GM04503 (cell line): ENCODE measurements at places on chromosomes 3 and 15.

DNA sequence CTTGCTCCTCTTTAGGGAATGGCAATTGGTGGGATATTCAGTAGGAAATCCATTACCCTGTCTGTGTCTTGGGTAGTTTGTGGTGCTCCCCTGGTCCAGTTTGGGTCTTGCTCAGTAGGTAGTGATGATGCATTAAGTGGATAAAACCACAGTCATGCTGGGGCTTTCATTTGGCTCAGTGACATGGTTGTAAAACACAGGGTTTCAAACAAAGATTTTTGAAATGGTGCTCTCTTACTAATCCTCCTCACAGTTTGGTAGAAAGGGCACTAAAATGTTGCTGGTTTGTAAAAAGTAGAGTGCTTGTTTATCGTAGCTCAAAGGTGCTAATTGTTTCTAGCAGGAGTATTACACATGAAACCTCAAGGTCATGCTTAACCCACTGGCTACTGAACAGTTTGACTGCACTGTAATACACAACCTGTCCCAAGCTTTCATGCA lies 22.9 kb downstream of the BBX start:
- DNase-seq: no peak

DNA sequence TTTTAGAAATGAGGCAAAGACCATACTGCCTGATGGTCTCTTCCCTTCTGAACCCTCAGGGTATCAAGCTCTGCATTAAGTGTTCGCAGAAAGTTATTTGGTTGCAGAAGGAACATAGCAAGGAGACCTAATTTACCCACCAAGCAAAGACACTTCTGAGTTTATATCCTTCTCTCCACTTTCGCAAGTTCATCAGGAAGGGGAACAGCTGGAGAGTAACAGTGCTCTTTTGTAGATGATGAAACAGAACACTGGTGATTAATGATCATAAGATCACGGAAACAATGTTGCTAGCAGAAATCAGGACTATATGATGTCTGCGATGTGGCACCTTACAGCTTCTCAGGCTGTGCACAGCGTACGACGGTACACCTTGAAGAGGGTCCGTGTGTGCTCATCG lies 62.1 kb downstream of the NCEH1 start:
- no peak for DNase-seq

DNA sequence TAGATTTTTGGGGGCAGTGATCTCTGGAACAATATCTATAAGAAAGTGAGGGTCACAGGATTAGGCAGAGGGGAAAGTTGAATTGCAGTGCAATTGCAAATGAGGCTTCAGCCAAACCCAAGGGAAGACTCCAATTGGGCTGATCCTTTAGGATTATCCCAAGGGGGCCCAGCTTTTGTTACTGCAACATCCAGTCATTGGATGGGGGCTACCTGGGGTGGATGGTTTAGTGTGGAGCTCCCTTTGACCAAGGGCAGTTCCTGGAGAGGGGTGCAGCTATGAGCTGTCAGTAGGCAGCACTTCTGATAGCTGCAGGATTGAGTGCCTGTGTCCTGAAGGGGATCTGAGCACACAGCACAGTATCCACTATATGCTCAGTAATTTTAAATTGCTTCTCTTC lies 355.2 kb upstream of the AZI2 start:
- DNase-seq: no peak

DNA sequence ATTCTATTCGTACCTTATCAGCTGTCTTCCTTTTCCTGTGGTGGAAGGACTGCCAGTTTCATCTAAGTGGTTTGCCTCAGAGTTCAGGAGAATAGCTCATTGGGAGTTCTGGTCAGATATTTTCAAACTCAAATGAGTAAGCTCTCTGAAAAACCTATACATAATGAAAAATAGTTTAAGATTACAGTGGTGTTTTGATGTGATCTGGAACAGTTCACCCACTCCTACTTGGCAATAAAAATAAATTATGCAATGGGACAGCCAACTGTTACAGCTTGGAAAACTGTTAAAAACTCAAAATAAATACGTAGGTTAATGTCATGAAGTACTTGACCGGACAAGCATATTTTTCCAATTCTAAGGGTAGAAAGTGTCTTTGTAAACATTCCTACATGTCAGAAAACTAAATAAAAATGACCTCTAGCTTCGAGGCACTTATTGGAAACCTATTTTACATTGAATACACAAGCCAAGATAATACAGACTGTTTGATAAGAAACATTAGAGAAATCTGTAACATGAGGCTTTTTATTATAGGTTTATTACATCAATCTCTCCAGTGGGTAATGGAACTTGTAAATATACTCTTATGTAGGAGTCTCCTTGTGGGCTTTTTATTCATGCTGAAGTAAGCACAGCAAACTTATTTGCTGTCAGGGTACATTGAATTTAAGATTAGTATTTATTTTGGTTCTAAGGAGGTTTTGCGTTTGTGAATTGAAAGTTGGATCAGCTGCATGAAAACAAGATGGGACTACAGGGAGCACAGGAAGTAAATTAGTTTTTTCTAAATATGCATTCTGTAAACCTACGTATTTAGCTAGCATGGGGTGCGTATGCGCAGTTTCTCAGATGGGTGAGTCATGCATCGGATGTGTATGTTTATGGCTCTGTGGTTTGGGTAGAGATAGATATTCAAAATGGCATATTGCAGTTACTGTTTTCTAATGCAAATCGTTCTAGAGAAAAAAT lies 453.1 kb downstream of the IL5RA start:
- DNase-seq: no peak

DNA sequence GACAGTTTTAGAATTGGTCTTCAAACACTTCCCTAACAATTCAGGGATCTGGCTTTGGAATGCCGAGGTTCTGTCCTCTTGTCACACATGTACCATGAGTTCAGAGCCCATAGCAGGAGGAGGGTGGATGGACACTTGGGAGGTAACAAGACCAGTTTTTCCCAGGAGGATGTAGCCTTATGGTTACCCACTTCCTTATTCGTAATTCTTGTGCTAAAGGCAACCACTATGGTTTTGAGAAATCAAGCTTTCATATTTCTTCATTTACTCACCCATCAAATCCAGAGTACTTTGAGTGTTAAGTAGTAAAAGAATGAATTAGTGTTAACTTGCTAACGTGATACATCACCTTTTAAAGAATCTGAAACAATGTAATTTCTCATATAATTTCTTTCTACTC lies 479.6 kb upstream of the ALCAM start:
- DNase-seq: no peak
